Effector memory CD8-positive, alpha-beta T cell (primary cell): ENCODE measurements at places on chromosomes 5 and 9.

DNA sequence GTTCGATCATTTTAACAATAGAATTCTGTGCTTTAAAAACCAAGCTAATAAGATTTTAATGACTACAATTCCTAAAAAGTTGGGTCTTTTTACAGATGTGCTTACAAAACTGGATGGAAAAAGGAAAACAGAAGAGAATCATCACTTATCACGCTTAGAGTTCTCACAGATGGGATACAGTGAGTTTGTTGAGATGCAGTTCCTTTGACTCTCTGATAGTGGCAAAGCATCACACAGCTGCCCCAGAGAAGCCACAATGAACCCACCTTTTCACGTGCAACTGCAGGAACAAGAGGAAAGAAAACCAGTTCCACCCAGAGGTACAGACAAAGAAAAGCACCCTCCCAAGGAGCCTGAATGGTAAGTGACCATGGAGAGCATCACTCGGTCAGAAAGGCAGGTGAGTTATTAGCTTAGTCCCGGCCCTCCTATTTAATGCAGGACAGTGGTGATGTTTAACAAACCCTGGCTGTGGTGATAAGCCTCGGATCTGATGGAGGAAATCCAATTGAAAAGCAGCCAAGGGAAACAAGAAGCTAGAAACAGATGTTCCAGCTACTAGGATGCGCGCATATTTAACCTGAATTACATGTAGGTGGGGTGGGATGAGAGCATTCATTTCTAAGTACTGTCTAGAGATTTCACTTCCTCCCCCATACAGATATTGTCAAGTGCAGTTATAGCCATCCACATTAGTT is 167.7 kb downstream of the TARS1 start:
- DNase-seq, result no peak

DNA sequence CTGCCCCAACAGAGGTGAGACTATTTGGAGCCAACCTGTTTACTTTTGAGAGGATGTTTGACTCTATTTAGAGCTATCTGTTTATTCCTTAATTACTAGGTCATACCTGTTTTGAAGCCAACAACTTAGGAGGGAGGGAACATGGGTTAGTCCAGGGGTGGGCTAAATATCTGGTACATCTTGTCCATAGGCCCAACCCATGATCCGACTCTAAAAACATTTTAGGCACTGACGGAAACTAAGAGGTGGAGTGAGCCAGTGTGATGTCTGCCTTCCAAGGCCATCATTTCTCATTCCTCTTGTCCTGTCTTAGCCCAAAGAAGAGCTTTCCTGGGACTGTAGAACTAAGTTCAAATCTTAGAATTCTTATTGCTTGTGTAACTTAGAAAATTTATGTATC is 8.4 kb downstream of the SPINK5 start:
- DNase-seq, result no peak

DNA sequence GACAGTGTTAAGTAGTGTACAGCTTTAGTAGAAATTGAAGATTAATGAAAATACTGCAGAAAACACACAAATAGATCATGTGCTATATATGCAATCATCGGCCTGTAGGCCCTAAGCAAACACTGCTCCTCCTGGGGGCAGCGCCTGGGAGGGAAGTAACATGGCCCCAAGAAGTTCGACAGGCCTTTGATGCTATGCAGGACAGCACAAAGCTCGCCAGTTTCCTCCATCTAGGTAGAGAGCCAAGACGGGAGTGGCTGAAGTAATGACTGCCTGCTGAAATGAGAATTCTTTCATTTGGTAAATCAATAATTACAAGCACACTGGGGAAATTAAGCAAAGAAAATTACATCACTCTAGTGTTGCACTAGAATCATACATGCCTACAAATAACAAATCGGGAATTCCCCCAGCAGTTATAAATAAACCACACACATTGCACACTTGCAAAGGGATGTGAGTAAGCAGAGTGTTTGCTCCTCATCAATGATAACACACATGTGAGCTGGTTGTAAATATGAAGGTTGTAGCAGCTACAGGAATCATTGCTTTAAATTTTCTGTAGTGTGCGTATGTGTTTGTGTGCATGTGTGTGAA is 219.9 kb upstream of the NFIL3 start:
- DNase-seq, result no peak

DNA sequence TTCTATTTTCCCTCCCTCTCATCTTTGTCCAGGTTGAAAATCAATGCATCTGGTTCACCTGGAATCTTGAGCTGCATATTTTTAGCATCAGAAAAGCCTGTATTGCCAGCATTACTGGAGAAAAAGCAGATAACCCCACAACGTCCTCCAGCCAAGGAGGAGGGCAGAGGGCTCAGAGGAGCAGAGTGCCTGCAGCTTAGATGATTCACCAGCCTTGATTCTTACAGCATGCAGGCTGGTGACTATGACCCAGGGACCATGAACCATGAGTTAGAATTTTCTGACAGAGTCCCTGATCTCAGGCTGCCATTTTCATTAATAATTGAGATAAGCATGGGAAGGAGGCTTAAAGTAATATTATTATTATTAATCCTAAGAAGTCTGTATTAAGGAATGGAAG is 278.2 kb downstream of the BRINP1 start:
- DNase-seq, result no peak

GRCh38 chr5:167720676-167721260 is 570.7 kb upstream of the WWC1 start:
- no peak for DNase-seq

DNA sequence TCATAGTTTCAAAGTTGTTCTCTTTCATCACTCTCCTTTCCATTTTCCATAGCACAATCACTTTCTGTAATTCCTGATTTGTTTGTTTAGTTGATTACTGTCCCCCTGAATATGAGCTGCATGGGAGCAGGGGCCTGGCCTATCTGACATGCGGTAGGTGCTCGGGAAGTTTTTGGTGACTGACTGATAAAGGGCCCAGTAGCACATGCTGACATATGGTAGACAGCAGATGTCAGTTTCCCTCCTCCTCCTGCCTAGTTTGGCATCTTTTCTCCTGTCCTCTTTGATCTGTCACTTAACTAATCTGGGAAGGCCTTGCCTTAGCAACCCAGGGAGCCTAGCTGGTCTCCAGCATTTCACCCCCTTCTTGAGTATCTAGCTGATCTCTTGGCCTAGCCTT is 14.4 kb downstream of the GALNT12 start:
- DNase-seq, result no peak

DNA sequence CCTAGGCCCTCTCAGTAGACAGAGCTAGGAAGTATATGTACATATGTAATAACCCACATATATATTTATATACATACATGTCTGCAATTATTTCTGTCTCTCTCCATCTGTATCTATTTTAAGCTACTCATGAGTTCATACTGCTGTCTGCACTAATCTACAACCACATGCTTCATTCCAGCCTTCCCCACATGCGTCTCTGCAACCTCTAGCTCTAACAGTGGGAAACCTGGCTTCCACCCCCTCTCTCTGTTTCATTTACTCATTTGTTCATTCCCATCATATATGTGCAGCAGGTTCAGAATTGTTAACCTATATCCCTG is 23.3 kb downstream of the DCANP1 start:
- DNase-seq, result no peak

- no peak for DNase-seq
These were observed 58.3 kb downstream of the SVEP1 start for GRCh38 chr9:110521206-110521605.

- DNase-seq, result no peak
These were observed 27.9 kb upstream of the IFNA14 start for GRCh38 chr9:21267485-21268346.

GRCh38 chr9:14633148-14633547 is 60.1 kb downstream of the ZDHHC21 start:
- no peak for DNase-seq

- DNase-seq, result no peak
These were observed 4.1 kb downstream of the DENND1A start for GRCh38 chr9:123925819-123926218.

GRCh38 chr5:14036947-14037346 is 92.5 kb upstream of the DNAH5 start:
- no peak for DNase-seq

DNA sequence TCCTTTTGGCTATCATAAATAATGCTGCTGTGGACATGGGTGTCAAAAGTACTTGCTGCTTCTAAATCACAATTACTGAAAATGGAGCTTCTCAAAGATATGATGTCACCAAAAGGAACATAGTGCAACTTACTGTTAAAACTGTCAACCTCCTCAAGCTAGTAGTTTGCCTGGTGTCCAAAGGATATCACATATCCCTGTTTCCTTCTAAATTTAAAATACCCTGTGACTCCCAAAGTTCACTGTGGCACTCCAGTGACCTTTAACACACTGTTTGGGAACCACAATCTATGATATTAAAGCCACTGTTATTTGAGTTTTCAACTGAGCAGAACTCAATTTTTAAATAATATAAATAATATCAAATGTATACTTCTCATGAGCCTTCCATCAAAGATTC is 18.2 kb downstream of the GLIS3 start:
- DNase-seq, result no peak

DNA sequence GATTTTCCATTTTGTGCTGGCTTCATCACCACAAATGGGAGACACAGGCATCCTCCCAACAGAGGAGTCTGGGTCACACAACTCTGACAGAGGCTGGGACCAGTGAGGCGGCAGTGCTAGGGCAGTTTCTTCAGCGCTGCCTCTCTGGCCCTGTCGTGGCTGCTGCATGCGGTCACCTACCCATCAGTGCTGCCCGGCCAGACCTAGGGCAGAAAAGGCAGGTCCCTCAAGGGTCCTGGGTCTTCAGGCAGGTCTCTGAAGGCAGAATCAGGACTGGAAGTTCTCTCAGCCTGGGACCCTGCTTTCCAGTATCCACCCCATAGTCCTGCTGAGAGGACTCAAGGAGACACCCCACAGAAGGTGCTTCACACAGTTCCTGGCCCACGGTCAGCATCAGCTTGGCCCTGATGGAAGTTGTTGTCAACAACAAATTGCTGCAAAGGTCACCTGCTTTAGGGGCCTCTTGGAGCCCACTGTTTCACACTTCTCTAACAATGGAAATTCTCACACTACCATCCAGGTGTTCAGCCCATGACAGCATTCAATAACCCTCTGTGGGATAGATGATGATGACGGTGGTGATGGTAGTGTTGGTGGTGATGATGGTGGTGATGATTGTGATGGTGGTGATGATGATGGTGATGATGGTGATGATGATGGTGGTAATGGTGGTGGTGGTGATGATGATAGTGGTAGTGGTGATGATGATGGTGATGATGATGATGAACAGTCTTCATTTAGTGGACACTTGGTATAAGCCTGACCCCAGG is 146.4 kb upstream of the PPP1R26 start:
- no peak for DNase-seq

- DNase-seq, result no peak
These were observed 1.8 kb upstream of the WDR31 start for GRCh38 chr9:113341712-113342410.

GRCh38 chr5:40585537-40586267 is 94.0 kb upstream of the PTGER4 start:
- DNase-seq, result no peak

DNA sequence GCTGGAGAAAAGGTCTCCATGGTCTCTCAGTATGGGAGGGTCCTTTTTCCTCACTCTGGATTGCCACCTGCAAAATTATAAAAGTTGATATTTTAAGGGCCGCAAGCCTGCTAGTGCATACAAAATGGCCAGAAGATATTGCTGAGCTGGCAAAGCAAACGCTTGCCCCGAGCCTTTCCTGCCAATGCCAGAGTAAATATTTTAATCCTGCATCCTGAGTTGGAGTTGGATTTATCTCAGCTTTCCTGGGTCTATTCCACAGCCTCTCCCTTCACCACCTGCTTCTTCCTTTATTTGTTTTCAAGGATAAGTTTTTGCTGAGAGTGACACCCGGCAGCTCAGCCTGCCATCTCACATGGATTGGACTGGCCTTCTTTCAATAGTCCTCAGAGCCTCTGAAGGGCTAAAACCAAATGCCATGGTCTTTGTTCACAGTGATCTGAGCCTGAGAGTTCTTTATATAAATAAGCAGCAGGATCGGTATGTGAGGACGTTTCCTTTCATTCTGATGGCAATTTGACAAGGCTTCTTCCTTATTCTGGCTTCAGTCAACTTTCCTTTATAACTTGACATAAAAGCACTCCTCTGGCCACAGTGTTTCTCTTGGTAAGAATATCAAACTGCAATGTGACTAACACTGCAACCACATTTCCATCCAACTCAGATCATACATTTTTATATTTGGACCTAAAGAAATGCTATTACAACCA is 170.1 kb downstream of the ADAMTS12 start:
- DNase-seq, result no peak

DNA sequence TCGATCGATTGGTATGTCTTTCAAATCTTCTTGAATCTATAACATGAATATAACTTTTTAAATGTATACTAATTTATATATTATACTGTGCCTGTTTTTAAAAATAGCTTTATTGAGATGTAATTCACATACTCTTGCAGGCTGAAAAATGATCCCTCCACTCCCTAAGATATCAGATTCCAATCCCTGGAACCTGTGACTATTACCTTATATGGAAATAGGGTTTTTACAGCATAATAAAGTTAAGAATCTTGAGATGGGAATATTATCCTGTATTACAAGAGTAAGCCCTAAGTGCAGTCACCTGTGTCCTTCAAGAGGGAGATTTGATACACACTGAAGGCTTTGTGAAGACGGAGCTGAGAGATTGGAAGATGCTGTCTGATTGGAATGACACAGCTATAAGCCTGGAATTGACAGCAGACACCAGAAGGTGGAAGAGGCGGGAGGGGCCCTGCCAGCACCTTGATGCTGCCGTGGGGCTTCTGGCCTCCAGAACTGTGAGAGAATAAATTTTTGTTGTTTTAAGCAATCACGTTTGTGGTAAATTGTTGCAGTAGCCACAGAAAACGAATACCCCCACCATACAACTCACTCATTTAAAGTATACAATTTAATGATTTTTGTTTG is 161.3 kb downstream of the RMI1 start:
- no peak for DNase-seq

GRCh38 chr5:83715236-83716065 is 5.2 kb downstream of the HAPLN1 start:
- no peak for DNase-seq

GRCh38 chr9:96441798-96442445 is 8.0 kb upstream of the HABP4 start:
- no peak for DNase-seq

- no peak for DNase-seq
These were observed 30.5 kb upstream of the CREBRF start for GRCh38 chr5:173025651-173026050.

- no peak for DNase-seq
These were observed 448.0 kb downstream of the SPOCK1 start for GRCh38 chr5:137051161-137051560.

- DNase-seq, result no peak
These were observed 10.7 kb upstream of the CERCAM start for GRCh38 chr9:128409978-128410377.
